ENCODE measurements at places on chromosomes 5 and 9. TPM values are rescaled to one million over a fixed set of nuclear protein-coding genes. Genes with fewer than 3 reads are reported as not detected.

The RMRP gene
- total RNA-seq = 19,023 TPM

The IL11RA gene
- 0.72 TPM for total RNA-seq

The UBE2R2 gene
- total RNA-seq = 13.0 TPM

The C8G gene
- total RNA-seq = not detected

The TNFSF8 gene
- total RNA-seq = not detected

The GM2A gene
- 15.5 TPM for total RNA-seq

The TYRP1 gene
- total RNA-seq = 0.68 TPM

Measured in RPMI7951 (cell line).